ENCODE measurements at places on chromosomes 13 and 19. TPM values are rescaled to one million over a fixed set of nuclear protein-coding genes. Genes with fewer than 3 reads are reported as not detected.

GRCh38 chr19:41784743-41785142 is 11.6 kb upstream of the CEACAM3 start:
- DNase-seq = no peak

Gene DOCK6
- total RNA-seq = 2.1 TPM

- DNase-seq = no peak
Measured at GRCh38 chr13:112582263-112582662, 5.7 kb downstream of the TUBGCP3 start.

Gene SIAH3
- total RNA-seq = 0.05 TPM

All from activated T-cell treated with anti-CD3 and anti-CD28 coated beads, Interleukin-2, amount 50 U/mL, for 4 hours (primary cell).